ENCODE measurements at places on chromosomes 12 and 14.

- no peak for DNase-seq
These were observed 34.1 kb downstream of the SLCO1A2 start for GRCh38 chr12:21300632-21301031.

DNA sequence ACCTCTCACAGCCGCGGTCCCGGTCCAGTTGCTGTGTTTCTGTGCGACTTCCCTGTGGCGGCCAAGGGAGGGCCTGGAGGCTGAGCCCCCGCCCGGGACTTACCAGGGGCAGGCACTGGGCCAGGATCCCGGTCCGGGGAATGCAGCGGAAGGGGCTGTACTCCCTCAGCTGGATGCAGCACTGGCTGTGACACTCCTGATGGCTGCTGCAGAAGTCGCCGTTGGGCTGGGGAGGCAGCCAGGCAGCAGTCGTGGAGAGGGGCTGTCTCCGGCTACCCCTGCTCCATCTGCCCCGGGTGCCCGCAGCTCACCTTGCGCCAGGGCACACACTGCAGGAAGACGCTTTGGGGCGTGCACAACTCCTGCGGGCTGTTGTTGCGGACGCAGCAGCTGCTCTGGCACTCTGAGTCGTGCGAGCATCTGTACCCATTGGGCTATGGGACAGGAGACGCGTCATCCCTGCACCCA is 6.2 kb downstream of the LRCOL1 start:
- DNase-seq: peak; percentile 25

DNA sequence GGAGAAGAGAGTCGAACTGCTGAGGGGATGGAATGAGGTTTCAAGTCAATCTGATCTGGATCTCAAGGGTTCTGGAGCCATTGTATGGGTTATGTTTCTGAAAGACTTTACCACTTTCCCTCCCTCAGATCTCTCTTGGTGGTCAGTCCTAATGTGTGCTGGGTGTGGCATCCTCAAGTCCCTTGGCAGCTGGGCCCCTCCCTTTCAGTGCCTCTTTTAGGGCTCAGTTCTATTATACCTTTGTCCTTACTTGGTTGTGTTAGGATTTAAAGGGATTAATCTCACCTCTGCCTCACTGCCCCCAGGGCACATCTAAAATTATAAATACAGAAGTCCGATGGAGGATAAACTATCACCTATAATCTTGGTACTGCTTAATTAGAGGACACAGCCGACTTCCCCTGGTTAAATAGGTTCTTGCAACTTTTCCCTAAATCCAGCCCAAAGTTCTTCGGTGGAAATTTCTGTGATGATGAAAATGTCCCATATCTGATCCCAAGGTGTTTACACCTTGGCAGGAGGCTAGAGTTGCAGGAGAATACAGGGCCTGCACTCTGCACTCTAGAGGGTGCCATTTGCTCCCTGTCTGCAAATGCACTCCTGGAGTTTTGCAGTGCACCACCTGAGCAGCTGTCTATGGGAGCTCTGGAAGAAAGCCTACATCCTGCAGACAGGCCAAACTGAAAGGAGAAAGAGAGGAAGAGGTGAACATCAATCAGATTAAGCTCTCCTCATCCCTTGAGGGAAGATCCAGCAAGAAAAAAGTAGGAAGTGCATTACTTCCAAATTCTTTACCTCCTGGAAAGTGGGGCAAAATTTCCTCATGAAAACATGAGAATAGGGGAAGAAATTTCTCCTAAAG is 106.8 kb downstream of the NUAK1 start:
- no peak for DNase-seq

GRCh38 chr12:22164139-22164538 is 118.1 kb downstream of the CMAS start:
- no peak for DNase-seq

DNA sequence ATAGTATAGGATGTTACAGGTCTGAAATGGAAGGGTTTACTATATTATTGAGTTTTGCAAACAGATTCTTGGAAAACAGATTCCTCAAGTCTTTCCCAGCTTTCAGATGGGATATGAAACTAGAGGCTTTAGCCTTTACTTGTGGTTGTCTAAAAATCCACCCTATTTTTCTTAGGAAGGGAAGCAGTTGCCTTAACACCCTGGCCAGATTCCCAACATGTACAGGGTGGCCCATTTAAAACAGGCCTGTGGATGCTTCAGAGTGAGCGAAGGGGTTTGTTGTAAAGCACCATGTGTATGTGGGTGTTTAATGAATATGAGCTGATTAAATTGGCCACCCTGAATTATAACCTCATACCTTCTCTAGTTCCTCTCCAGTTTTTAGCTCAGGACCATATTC is 415.9 kb downstream of the ZFP36L1 start:
- no peak for DNase-seq

GRCh38 chr12:28378736-28379135 is 188.5 kb downstream of the CCDC91 start:
- DNase-seq: no peak

DNA sequence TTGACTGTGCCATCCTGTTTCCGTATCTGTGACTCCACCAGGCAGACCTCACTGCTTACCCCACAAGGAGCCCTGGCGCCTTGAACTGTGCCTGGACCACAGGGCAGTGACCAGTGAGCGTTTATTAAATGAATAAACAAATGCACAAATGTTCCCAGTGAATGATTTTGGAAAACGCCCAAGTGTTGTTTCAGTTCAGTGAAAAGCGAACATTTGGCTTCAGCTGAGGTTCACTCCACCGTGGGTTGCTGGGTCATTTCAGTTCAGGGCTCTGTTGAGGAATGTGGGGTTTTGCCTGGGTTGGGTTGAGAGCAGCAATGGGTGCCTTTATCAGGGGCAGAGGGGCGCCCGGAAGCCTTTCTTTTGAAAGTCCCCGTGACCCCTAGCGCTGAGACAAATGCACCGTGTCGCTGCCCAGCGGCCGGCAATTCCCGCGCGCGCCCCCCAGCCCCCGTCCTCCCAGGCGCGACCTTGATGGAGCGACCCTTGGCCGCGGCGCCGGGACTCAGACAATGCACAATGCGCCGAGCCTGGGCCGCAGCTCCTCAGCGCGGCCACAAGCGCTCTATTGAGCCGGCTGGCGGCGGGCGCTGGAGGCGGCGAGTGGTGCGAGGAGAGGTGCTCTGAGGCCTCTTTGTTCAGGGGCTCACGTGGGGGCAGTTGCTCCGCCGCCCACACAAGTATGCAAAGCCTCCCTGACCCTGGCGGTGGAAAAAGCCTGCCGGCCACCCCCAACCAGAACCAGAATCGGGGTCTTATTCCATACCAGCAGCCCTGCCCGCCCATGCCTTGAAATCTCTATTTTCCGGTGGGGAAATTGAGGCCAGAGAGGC is 40.5 kb upstream of the CLMN start:
- no peak for DNase-seq

- DNase-seq: peak; percentile 4
These were observed 40.2 kb downstream of the CCNK start for GRCh38 chr14:99521176-99522024.

GRCh38 chr12:104182621-104183378 is 32.8 kb upstream of the TXNRD1 start:
- DNase-seq: no peak

GRCh38 chr12:47851303-47851952 is 31.7 kb upstream of the HDAC7 start:
- no peak for DNase-seq

- no peak for DNase-seq
These were observed 8.5 kb downstream of the TMEM233 start for GRCh38 chr12:119601877-119602733.

DNA sequence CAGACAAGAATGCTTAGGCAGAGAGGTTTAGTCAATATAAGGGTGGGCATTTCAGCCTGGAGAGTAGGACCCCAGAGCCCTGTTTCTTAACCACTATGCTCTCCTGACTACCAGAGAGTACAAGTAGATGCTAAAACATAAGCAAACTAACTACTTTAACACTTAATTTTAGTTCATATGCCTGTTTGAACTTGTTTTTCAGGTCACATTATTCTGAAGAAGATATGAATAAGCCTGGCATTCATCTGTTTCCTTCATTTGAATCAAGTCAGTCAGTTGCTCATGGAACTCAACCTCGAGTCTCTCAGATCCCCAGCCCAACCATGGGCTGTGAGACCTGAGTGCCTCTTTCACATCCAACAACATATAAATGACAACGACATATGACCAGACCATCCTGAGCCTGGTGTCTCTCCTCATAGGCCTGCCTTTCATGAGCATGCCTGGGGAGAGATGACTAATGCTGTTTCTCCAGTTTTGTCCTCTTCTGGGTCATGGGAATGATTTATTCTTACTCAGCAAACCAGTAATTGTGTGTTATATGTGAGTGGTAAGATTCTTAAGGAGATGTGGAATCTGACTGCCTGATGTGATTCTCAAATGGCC is 251.1 kb upstream of the BTG1 start:
- DNase-seq: peak; percentile 18

DNA sequence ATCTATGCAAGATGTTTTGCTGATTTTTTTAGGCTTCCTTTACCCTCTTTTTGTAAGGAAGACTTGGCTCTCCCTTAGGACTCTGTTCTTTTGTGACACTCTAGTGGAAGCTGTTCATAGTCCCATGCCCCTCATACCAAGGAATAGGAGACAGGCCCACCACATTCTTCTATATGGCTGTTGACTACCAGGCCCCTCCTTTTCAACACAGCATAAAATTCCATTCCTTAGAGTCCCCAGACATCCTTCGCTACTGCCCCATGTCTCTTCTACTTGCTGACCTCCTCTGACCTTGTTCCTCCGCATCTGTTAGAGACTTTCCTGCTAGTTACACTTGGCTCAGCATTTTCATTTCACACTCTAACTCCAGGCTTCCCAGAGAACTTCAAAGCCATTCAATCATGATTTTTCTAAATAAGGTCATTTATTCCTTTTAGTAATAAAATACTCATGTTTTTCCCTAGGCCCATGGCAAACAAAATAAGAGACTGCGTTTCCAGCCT is 9.7 kb downstream of the PIK3C2G start:
- no peak for DNase-seq

GRCh38 chr12:132687211-132688164 is at the start of the genes POLE and PXMP2:
TSS of gene POLE (minus strand) at chr12:132687342. CDS start at chr12:132687315, 27 bp downstream.
TSS of gene PXMP2 (plus strand) at chr12:132687587. CDS start at chr12:132687671, 84 bp downstream.
- peak; percentile 98 for DNase-seq

DNA sequence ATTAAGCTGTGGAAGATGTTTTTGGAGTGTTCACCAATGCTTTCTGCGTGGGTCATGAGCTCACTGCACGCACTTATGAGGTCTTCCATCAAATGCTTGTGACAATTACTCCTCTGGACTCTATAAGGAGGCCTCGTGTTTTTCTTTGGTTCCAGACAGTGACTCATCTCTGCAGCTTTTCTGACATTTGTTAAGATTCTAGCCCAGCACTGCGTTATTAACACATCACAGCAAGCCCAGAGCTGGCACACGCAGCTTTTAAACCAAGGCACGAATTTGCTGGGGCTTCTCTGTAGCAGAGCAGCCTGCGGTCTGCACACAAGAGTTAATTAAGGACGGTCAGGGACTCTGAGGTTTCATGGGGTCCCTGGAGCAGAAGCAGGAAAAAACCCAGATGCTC is 16.9 kb downstream of the MEG3 start:
- no peak for DNase-seq

Data from BE2C (cell line).